Naive B cell (primary cell): ENCODE measurements at places on chromosomes 2 and 18. TPM values are rescaled to one million over a fixed set of nuclear protein-coding genes. Genes with fewer than 3 reads are reported as not detected.
A peak's percentile ranks its signal among the peaks of the same experiment; 100 is the strongest.

- no peaks in the 10 kb centered on the region for H3K4me1 ChIP-seq
- no peak overlapping the region for H3K4me3 ChIP-seq
- no peak overlapping the region for H3K27ac ChIP-seq
- DNase-seq: no peak
- H3K36me3 ChIP-seq: no peaks in the 10 kb centered on the region
Observed at GRCh38 chr2:71643674-71644357, 190.5 kb downstream of the DYSF start.

GRCh38 chr2:10372862-10373240 lies 70.1 kb downstream of the HPCAL1 start:
- no peak overlapping the region for H3K4me3 ChIP-seq
- peaks cover 48% of the 10 kb centered on the region for H3K4me1 ChIP-seq
- no peak for DNase-seq
- peak overlapping the region; percentile 70 for H3K27ac ChIP-seq

- peaks cover 8% of the 10 kb centered on the region for H3K27me3 ChIP-seq
- no peak overlapping the region for H3K4me3 ChIP-seq
- no peaks in the 10 kb centered on the region for H3K4me1 ChIP-seq
- no peak overlapping the region for H3K27ac ChIP-seq
- H3K36me3 ChIP-seq: no peaks in the 10 kb centered on the region
- DNase-seq: no peak
Observed at GRCh38 chr2:179613701-179614100, 247.7 kb downstream of the ZNF385B start.

- H3K27ac ChIP-seq: no peak overlapping the region
- no peaks in the 10 kb centered on the region for H3K27me3 ChIP-seq
- H3K4me1 ChIP-seq: no peaks in the 10 kb centered on the region
Observed at GRCh38 chr2:237519506-237520245, 32.6 kb downstream of the MLPH start.

DNA sequence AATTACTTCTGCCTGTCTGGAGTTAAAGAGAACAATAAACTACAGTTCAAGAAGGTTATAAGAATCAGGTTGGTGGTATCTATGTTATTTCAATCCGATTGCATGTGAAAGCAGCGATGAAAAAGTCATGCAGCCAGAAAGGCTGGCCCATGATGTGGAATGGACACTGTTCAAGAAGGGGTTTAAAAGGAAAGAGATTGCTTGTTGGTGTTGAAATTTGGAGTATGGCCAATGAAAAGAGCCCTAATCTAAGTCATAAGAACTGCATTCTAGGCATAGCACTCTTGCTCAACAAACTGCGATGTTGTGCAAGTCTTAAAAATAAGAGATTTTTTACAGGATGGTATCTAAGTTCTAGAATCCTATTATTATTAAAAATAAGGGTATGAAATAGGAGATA lies 61.3 kb downstream of the EFEMP1 start:
- H3K27me3 ChIP-seq: no peaks in the 10 kb centered on the region
- H3K27ac ChIP-seq: no peak overlapping the region
- H3K4me1 ChIP-seq: no peaks in the 10 kb centered on the region

- H3K27me3 ChIP-seq: no peaks in the 10 kb centered on the region
- H3K36me3 ChIP-seq: no peaks in the 10 kb centered on the region
- no peak overlapping the region for H3K27ac ChIP-seq
Observed at GRCh38 chr2:187215532-187216240, 232.4 kb downstream of the CALCRL start.

- no peaks in the 10 kb centered on the region for H3K36me3 ChIP-seq
- no peaks in the 10 kb centered on the region for H3K4me1 ChIP-seq
- DNase-seq: no peak
- no peak overlapping the region for H3K4me3 ChIP-seq
- no peaks in the 10 kb centered on the region for H3K27me3 ChIP-seq
- H3K27ac ChIP-seq: no peak overlapping the region
Observed at GRCh38 chr2:95314964-95315611, 17.9 kb downstream of the KCNIP3 start.

Gene CNDP1
- polyA plus RNA-seq: not detected

DNA sequence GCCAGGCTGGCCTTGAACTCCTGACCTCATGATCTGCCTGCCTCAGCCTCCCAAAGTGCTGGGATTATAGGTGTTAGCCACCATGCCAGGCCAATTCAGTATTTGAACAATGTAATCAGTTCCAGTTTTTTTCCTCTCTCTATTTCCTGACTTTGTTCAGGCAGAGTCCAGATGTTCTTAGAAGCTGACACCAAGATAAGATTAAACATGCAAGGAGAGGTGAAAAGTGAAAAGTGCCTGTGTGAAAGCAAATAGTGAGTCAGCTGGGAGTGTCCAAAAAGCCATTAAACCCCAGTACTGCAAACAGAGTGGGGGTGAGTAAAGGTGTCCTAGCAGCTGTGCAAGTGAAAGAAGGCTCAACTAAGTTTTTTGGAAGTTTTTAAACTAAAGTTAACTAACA lies 231.5 kb downstream of the PTH2R start:
- H3K27me3 ChIP-seq: no peaks in the 10 kb centered on the region
- no peaks in the 10 kb centered on the region for H3K4me1 ChIP-seq
- H3K36me3 ChIP-seq: no peaks in the 10 kb centered on the region
- no peak overlapping the region for H3K4me3 ChIP-seq
- no peak overlapping the region for H3K27ac ChIP-seq
- DNase-seq: no peak

GRCh38 chr2:158124896-158125295 lies 23.2 kb downstream of the UPP2 start:
- no peak overlapping the region for H3K4me3 ChIP-seq
- H3K4me1 ChIP-seq: no peaks in the 10 kb centered on the region
- DNase-seq: no peak
- no peaks in the 10 kb centered on the region for H3K36me3 ChIP-seq
- no peak overlapping the region for H3K27ac ChIP-seq
- peaks cover 16% of the 10 kb centered on the region for H3K27me3 ChIP-seq

DNA sequence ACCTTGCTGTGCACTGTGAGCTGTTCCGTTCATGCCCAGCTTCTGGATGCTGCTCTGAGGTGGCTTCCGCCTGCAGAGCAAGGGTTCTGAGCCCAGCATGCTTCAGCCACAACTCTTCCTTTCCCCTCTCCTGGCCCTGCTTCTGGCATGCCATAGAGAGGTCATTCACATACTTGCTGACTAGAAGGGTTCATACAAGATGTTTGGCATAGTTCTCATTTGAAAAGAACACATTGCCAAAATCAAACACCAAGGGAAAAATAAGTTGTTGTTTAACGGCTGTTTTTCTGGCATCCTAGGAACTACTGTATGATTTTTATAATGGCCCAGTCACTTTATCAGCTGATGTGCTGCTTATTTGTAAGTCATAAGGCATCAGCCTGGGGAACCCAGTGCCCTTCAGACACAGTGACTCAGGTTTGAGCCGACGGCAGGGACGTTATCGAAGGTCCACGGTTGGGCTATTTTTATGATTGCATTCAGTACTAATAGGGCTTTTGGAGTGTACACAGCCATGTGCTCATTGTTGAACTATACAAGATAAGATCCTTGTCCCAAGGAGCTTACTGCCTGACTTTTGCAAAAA lies 53.9 kb upstream of the CTAGE1 start:
- no peak overlapping the region for H3K27ac ChIP-seq
- no peaks in the 10 kb centered on the region for H3K36me3 ChIP-seq
- DNase-seq: no peak
- no peaks in the 10 kb centered on the region for H3K4me1 ChIP-seq
- H3K27me3 ChIP-seq: no peaks in the 10 kb centered on the region
- H3K4me3 ChIP-seq: no peak overlapping the region

Gene NTSR2
- not detected for polyA plus RNA-seq

- H3K27ac ChIP-seq: no peak overlapping the region
- no peak overlapping the region for H3K4me3 ChIP-seq
- no peaks in the 10 kb centered on the region for H3K4me1 ChIP-seq
- no peak for DNase-seq
Observed at GRCh38 chr2:236393101-236393500, 128.9 kb upstream of the ASB18 start.

DNA sequence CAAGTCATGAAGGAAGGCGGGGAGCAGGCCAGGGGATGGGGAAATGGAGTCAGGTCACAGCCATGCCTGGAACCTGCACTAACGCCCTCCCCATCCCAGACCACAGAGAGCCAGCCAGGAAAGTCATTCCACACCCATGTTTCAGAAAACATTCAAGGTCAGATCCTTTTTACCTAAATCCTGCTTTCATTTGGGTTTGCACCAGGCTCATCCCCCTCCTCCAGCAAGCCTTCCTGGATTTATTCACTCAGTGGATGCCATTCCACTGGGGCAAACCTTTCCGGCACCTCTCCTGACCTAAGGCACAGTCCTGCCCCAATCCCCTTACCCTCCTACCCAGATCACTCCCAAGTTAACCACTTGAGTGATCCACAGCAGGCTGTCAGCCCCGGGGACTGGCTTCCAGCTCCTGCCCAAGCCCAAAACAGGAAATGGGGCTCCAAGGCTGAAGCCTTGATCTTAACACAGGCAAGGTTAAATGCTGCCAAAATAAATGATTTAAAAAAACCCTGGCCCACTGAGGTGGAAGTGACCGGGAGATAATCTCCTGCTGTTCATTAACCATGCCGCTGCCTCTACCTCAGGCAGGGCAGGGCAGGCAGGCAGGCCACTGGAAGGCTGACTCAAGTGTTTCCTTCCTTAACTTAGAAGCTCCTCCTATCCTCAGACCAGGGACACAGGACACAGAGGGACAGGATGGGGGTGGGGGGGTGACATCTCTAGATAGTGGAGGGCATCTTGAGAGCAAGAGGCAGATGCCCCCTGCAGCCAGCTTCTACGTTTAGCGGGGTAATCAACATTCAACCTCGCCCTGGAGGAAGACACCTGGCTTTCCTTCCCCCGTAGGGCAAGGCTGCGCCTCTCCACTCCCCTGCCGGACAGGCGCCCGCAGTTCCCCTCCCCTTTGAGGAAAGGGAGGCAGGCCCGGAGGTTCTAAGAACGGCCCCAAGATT lies 1.4 kb downstream of the RAB11FIP5 start:
- H3K27me3 ChIP-seq: no peaks in the 10 kb centered on the region
- no peak for DNase-seq
- H3K4me1 ChIP-seq: peaks cover 18% of the 10 kb centered on the region
- H3K27ac ChIP-seq: peak overlapping the region; percentile 75

- no peak for DNase-seq
- no peaks in the 10 kb centered on the region for H3K27me3 ChIP-seq
- H3K27ac ChIP-seq: no peak overlapping the region
Observed at GRCh38 chr2:20637147-20637546, 13.8 kb downstream of the HS1BP3 start.

Gene C1QL2
- polyA plus RNA-seq: not detected

GRCh38 chr2:179057737-179058136 lies 7.8 kb upstream of the CCDC141 start:
- H3K27ac ChIP-seq: no peak overlapping the region
- H3K27me3 ChIP-seq: no peaks in the 10 kb centered on the region
- no peak overlapping the region for H3K4me3 ChIP-seq
- H3K4me1 ChIP-seq: peaks cover 12% of the 10 kb centered on the region
- no peaks in the 10 kb centered on the region for H3K36me3 ChIP-seq

GRCh38 chr2:112305132-112305531 lies 29.7 kb downstream of the ZC3H6 start:
- H3K36me3 ChIP-seq: peaks cover 44% of the 10 kb centered on the region
- H3K4me1 ChIP-seq: peaks cover 7% of the 10 kb centered on the region
- H3K27me3 ChIP-seq: no peaks in the 10 kb centered on the region
- no peak overlapping the region for H3K27ac ChIP-seq
- no peak for DNase-seq

DNA sequence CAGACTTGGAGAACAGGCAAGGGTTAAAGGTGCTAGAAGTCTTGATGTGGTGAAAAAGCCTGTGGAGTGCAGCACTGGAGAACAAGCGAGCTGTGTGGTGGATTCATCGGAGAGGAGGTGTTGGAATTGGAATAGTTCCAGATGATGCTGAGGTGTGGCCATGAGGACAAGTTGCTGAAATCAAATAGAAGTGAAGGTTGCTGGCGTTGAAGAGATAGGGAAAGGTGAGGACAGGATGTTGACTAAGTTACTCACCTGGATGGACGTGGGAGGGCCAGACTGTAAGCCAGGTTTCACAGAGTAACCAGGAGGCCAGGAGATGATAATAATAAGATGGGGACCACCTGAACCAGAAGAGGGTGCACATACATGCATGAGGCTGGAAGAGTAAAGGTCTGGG lies 173.4 kb downstream of the DIS3L2 start:
- no peak for DNase-seq
- peak overlapping the region; percentile 5 for H3K27ac ChIP-seq
- no peaks in the 10 kb centered on the region for H3K27me3 ChIP-seq
- peaks cover 19% of the 10 kb centered on the region for H3K36me3 ChIP-seq

DNA sequence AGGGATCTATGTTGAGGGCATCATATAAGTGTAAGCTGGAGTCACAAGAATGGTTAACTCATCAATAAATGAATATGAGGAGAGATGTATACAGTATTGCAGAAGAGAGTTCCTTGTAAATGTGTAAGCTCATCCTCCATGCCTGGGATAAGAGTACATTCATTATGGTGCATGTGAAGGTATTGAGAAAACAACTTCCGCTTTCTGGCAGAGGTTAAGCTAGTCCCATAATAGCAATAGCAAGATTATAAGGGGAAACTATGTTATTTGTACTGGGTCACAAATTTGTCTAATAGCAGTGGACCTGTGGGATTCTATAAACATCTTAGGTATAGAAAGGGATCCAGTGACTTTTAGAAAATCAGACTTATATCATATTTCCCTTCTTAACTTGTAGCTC lies 44.1 kb downstream of the SCN2A start:
- no peak overlapping the region for H3K27ac ChIP-seq
- H3K4me3 ChIP-seq: no peak overlapping the region
- H3K27me3 ChIP-seq: peaks cover 8% of the 10 kb centered on the region
- no peaks in the 10 kb centered on the region for H3K36me3 ChIP-seq
- no peak for DNase-seq

Gene TMEM37
- polyA plus RNA-seq: not detected

DNA sequence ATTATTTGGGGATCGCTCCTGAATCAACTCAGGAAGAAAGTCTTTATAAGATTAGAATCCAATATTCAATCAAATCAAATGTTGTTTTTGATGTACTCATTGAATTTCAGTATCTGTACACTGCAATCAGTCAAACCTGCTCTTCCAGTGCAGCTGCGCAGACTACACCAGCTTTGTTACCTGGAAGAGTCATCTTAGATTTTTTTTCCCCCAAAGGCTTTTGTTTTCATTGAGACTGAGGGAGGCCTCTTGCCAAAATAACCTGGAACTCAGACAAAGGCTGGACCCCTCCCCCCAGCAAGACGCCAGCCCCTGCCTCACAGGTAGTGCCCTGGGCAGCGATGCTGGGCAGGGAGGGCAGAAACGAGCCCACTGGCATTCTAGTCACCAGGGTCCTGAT lies 74.8 kb downstream of the ARHGEF4 start:
- H3K36me3 ChIP-seq: no peaks in the 10 kb centered on the region
- H3K27ac ChIP-seq: no peak overlapping the region

Gene MEP1B
- not detected for polyA plus RNA-seq
